ENCODE measurements at places on chromosomes 13 and 19. TPM values are rescaled to one million over a fixed set of nuclear protein-coding genes. Genes with fewer than 3 reads are reported as not detected.

DNA sequence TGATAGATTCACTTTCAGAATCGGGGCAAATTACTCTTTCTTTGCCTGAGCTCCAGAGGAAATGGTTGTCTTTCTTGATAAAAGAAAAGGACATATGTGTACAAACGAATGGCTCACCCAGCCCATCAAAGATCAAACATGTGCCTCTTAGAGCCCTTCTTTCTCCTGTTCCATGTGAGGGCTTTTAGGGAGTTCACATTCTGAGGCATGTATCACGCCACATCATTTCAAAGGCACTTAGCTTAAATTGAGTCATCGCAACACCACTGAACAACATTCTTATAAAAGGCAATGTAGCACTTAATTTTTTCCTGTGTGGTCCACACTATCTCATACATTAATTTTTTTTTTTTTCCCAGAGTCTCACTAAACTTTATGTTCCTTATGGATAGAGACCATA lies 521.0 kb downstream of the SUCLA2 start:
- DNase-seq = peak; percentile 77

C1QTNF9 gene
- total RNA-seq = 0.11 TPM

MYO16 gene
- not detected for total RNA-seq

- DNase-seq = peak; percentile 79
Observed at GRCh38 chr19:480016-480855, 16.1 kb upstream of the MADCAM1 start.

LIM2 gene
- total RNA-seq = not detected

ZNF442 gene
- total RNA-seq = 1.1 TPM

DNA sequence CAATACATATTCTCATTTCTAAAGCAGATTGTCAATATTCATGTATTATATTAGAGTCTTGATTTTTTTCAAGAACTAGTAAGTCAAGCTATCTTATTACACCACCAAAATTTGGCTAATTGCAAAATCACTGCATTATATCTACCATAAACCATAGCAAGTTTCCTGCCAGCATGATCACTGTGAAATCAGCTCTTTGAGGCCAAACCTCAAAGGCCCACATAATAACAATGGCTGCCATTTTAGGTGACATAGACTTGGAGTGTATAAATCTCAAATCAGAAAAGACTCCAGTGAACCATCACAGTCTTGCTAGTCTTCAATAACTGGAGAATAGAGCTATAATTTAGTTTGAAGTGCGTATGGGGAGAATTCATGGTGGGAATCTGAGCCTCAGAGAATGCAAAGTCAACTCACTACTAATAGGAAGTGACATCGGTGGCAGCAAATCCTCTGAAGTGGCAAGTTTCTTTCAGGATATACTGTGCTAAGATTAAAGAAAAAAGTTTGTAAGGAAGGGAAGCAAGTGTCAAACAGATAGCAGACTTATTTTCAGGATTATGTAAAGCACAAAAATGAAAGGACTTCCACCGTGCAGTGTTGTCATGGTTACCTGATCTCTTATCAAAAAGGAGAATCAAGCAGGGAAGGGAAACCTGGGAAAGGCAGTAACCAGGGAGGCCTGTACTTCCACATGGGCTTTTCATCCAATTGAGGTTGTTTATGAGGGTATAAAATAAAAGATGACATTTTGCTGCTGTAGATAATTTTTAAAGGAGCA lies 117.4 kb upstream of the FNDC3A start:
- no peak for DNase-seq

ATP4B gene
- not detected for total RNA-seq

TPRX1 gene
- not detected for total RNA-seq

KLF2 gene
- 4.8 TPM for total RNA-seq

SF3A2 gene
- total RNA-seq = 33.8 TPM

KLK3 gene
- not detected for total RNA-seq

ZNF177 gene
- 1.3 TPM for total RNA-seq

DNA sequence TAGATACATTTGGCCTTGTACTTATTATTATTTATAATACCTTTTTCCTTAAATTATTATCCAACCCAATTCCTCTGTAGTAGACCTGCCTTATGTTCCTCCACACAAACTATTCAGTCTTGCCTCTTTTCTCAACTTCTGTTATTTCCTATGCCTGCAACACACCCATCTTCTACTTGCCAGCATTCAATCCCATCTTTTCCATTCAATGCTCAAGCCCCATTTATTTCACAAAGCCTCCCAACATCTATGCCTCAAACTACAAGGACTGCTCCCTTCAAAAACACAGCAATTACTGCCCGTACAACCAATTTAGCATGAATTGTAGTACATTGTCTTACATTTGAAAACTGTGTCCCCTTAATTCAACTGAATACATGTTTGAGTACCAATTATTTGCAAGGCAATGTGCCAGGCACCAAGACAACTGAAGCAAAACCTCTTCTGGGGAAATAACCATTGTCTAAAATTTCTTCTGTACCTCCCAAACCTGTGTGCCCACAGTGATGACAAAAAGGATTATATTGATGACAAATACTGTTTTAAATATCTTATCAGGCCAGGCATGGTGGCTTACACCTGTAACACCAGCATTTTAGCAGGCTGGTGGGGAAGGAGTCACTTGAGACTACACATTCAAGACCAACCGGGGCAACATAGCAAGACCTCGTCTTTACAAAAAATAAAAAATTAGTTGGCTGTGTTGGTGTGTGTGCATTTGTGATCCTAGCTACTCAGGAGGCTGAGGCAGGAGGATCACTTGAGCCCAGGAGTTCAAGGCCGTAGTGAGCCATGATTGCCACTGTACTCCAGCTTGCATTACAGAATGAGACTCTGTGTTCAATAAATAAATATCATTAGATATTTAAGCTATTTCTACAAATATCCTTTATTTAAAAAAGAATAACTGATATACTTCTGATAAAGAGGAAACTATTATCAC lies 35.1 kb downstream of the ELF1 start:
- no peak for DNase-seq

DNA sequence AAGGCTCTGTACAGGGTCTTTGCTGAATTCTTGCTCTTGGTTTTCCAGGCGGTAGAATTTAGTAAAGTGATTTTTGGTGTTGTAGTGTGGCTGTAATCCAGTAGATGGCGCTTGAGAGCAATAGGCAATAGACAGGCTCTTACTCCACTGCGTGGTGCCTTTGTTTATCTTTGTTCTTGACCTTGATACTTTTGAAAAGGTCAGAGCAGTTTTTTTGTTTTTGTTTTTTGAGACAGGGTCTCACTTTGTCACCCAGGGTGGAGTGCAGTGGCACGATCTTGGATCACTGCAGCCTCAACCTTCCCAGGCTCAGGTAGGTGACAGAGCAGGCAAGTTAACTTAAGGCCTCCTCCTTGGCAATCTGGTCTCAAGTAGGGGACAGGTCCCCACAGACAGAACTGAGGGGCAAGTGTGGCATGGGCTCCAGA lies 12.2 kb upstream of the LILRA5 start:
- DNase-seq = peak; percentile 71

MEIOSIN gene
- not detected for total RNA-seq

DNA sequence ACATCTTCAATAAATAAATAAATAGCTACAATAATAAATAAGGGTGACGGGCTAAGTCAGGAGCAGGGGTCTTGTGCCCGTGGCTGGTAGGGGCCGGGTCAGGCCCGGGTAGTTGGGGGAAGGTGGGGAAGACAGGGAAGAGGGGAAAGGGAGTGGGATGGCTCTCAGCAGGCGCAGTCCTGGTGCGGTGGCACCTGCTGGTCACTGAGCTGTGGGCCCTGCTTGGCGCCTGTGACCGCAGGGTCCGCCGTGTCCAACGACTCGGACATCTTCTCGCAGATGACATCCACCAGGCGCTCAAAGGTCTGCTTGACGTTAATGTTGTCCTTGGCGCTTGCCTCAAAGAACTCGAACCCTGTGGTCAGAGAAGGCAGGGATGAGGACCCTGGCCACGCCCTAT lies 4.3 kb downstream of the MPV17L2 start:
- DNase-seq = no peak

- DNase-seq = no peak
Observed at GRCh38 chr13:62336507-62336906, 920.9 kb upstream of the PCDH20 start.

ZNF507 gene
- total RNA-seq = 4.9 TPM

- DNase-seq = no peak
Observed at GRCh38 chr13:76848596-76848995, 37.6 kb downstream of the KCTD12 start.
